ENCODE measurements at places on chromosomes 12 and 14. TPM values are rescaled to one million over a fixed set of nuclear protein-coding genes. Genes with fewer than 3 reads are reported as not detected.

KRT5 gene
- polyA plus RNA-seq: 0.22 TPM

SERPINA10 gene
- 0.23 TPM for polyA plus RNA-seq

ERP29 gene
- polyA plus RNA-seq: 151 TPM

SH2B3 gene
- polyA plus RNA-seq: 17.8 TPM

BMP4 gene
- 44.5 TPM for polyA plus RNA-seq

FICD gene
- polyA plus RNA-seq: 3.6 TPM

FAM90A1 gene
- polyA plus RNA-seq: 3.8 TPM

RERG gene
- 34.5 TPM for polyA plus RNA-seq

SLCO1B3 gene
- polyA plus RNA-seq: not detected

GZMH gene
- polyA plus RNA-seq: not detected

KLRB1 gene
- 8.1 TPM for polyA plus RNA-seq

DIO2 gene
- 0.45 TPM for polyA plus RNA-seq

AKAP3 gene
- polyA plus RNA-seq: 2.6 TPM

CABP1 gene
- polyA plus RNA-seq: 7.7 TPM

OR4L1 gene
- not detected for polyA plus RNA-seq

KRT79 gene
- polyA plus RNA-seq: not detected

CDH24 gene
- polyA plus RNA-seq: 28.7 TPM

PRH2 gene
- polyA plus RNA-seq: 0.50 TPM

CD163L1 gene
- polyA plus RNA-seq: 2.2 TPM

PFDN5 gene
- polyA plus RNA-seq: 623 TPM

PTPN6 gene
- polyA plus RNA-seq: 21.9 TPM
